ENCODE measurements at places on chromosomes 12 and 14.

DNA sequence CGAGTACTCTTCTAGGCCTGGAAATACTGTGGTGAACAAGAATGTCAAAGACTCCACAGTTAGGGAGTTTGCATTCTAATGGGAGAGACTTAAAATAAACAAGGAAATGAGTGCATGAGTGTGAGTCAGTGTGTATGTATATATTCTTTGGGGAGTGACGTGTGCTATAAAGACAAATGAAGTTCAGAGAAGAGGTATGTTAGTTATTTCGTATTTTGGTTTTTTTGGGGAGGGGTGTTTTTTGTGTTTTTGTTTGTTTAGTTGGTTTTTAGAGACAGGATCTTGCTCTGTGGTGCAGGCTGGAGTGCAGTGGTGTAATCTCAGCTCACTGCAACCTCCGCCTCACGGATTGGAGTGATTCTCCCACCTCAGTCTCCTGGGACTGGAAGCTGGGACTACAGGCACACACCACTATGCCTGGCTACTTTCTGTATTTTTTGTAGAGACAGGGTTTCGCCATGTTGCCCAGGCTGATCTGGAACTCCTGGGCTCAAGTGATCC lies 74.3 kb downstream of the SRGAP1 start:
- DNase-seq = no peak

GRCh38 chr12:80700327-80700726 lies 7.1 kb upstream of the MYF6 start:
- DNase-seq = no peak

DNA sequence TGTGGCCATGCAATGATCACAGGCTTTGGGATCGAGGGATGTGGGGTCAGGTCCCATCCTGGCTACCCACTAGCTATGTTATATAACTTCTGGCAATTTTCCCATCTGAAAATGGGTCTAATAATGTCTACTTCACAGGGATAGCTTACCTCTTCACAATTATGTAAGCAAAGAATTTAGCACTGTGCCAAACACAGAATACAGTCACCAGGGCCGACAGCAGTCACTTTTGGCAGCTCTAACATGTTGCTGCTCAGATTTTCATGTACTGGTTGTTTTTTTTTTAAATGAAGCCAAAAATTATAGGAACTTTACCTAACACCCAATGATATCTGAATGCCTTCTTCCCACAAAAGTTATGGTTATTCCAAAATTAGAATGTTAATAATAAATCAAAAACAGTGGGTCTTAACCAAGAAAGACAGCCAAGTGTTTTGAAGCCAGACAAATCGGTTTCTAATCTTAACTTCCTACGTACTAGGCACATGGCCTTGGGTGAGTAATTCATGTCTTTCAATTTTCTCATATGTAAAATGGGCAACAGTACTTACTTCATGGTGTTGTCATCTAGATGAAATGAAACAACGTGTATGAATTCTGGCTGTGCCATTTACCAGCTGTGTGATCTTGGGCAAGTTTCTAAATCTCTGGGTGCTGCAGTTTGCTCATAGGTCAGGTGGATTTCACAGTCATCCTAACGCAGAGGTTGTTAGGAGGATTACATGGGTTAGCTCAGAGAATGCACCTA lies 13.0 kb upstream of the PCED1B start:
- DNase-seq = no peak

GRCh38 chr14:77347751-77348150 lies 26.9 kb downstream of the GSTZ1 start:
- DNase-seq = no peak

GRCh38 chr12:130992448-130992847 lies 38.7 kb downstream of the ADGRD1 start:
- no peak for DNase-seq

GRCh38 chr12:125340791-125341190 lies 275.6 kb downstream of the AACS start:
- no peak for DNase-seq

DNA sequence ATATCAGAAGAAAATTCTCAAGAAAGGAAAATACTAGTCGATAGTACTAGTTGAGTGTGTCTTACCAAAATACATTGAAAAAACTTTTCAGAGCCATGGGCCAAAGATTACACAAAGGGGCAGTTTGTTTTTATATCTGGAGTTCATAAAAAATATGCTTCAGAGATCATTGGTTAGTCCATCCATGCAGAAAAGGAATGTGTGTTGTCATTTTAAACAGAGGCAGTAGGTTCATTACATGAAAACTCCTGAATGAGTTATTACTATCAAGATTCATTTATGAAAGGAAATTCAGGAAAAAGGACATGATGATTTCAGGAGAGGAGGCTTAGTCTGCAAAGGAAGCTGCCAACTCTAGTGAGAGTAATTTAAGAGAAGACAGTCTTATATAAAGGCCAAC lies 354.8 kb downstream of the AEBP2 start:
- DNase-seq = no peak

DNA sequence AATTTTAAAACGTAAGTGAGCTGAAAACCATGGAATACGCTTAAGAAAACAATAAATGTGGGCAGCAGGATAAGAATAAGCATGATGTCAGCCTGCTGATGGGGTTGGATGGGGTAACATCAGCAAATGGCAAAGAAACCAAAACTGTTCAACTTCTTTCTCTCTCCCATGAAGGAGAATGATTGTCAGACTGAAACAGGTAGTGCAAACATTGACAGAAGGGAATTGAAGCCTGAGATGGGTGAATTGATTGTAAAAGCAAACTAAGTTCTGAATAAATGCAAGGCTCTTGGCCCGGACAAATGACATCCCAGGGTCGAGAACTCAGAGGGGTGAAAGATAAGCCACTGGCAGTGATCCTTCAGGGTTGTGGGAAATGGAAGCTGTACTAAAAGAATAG lies 182.6 kb downstream of the ETV6 start:
- DNase-seq = no peak

DNA sequence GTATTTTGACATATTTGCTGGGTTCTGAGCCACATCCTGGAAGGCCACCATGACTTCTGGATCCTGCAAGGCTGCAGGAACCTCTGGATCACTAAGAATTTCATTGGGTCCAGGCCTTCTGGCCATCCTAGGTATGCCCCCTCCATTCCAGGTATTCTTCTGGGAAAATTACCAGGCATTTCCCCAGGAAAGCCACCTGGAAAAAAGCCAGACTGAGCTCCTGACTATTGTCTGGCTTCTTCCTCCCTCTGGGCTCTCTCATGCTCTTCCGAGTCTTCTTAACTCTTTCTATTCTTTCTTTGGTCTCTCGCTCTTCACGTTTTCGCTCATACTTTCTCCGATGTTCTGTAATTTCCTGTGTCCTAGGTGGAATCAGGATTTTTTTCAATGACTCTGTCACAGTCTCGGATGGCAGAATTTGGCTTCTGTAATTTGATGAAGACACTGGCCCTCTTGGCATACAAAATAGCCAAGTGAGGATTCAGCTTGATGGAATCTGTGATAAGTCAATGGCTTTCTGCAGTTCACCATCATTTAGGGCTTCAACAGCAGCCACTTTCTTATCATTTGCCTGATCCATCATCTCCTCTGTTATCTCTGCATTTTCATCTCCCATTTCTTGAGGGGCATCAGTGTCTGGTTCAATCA lies 42.6 kb downstream of the ATP23 start:
- no peak for DNase-seq
